Kidney glomerular epithelial cell (primary cell): ENCODE measurements at places on chromosomes 1 and 21.

- no peak for DNase-seq
Measured at GRCh38 chr1:171313319-171313834, 606 bp upstream of the FMO4 start.

DNA sequence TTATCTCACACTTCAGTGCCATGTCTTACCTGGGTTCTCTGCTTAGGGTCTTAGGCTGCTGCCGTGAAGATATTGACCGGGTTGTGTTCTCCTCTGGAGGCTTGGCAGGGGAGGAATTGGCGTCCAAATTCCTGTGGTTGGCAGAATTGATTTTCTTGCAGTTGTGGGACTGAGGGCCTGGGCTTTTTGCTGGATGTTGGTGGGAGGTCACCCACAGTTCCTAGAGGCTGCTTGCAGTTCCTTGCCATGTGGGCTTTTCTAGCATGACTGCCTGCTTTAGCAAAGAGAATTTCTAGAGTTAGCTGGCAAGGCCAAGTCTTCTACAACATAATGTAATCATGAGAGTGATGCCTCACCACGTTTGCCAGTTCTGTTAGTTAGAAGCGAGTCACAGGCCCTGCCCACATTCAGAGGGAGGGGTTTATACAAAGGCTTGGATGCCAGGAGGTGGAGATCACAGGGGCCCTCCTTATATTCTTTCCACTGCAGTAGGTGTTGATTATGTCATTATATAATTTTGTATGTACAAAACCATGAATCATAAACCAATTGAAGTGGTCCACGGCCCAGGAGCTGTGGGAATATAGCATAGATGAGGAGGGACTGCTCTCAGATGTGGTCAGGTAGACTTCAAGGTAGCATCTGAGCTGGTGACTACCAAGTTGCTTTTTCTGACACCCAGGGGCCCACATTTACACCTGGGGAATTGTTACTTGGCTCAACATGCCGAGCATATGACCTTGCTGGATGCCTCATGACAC lies 6.6 kb downstream of the UBL4B start:
- DNase-seq: peak; percentile 42

GRCh38 chr1:208652296-208653160 lies 408.3 kb upstream of the PLXNA2 start:
- peak; percentile 56 for DNase-seq

GRCh38 chr21:36186506-36187399 lies 30.1 kb downstream of the DOP1B start:
- no peak for DNase-seq

GRCh38 chr1:216250861-216251260 lies 172.4 kb downstream of the USH2A start:
- no peak for DNase-seq

GRCh38 chr1:17561561-17561985 lies 22.1 kb downstream of the ARHGEF10L start:
- no peak for DNase-seq

DNA sequence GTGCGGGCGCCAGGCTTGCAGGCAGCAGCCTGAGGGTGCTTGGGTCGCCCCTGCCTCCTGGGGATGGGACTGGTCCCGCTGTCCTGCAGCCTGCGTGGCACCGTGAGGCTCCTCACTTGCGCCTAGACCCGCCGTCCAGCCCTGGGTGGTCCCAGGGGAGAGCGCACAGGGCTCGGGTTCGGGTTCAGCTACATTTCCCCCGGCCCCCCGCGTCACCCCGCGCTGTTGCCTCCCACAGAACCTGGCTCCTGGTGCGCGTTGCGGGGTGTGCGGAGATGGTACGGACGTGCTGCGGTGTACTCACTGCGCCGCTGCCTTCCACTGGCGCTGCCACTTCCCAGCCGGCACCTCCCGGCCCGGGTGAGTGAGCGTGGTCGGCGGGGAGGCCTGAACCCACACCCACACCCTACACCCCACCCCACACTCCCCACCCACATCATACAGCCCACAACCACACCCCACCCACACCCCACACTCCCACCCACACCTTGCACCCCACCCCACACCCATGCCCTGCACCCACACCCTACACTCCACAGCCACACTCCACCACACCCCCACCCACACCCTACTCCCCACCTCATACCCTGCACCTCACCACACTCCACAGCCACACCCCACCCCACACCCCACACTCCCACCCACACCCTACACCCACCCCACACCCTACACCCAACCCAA lies 6.2 kb upstream of the PFKL start:
- no peak for DNase-seq

DNA sequence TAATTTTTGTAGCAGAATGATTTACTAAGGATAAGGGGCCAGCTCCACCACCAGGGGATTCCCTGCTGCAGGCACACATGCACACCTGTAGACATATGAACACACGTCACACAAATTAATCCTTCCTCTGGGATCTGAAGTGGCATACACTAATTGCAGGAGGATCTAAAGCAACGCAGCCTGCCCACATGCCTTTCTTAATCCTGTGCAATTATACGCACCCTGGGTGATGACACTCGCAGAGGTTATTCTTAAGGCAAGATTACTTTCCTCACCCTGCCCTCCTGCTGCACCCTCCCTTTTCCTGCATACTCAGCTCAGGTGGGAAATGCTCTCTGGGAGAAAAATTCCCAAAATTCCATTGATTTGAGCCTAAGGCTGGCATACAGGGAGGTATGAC lies 7.5 kb upstream of the LORICRIN start:
- DNase-seq: no peak

DNA sequence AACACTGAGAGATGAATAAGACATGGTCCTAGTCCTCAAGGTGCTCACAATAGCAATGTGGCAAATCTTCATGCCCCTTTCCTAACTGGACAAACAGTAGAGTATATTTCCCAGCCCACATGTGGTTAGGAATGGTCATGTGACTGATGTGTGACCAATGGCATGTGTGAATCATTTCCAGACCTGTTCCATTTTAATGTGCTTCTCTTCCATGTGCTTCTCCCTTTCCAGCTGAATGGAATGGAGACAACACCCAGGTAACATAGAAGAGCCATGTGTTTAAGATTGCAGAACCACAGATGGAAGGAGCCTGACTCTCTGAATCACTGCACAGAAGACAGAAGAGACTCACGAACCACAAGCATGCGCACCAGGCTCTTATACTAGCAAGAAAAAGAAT lies 409.9 kb upstream of the NFIA start:
- DNase-seq: no peak

GRCh38 chr1:86997538-86997937 lies 83.1 kb downstream of the HS2ST1 start:
- DNase-seq: no peak

DNA sequence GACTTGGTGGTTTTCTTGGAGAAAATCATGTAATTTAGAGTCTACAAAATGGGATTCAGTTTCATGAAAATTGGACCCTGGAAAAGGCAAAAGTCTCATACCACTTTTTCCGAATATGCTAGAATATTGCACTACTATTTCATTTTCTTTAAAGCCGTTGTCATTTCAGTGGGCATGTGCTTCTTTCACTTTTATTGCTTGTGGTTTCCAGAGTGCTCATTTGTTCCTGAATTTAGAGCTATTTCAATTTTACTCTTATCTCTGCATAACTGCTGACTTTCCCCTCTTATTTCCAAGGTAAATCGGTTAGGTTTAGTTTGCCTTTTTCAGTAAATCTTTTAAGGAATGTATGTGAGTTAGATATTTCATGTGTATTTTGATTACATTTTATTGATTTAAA lies 11.6 kb downstream of the HHAT start:
- no peak for DNase-seq

GRCh38 chr1:18090636-18091035 lies 17.0 kb upstream of the IGSF21 start:
- no peak for DNase-seq

GRCh38 chr21:46459024-46459355 lies 299 bp downstream of the DIP2A start:
- DNase-seq: no peak

DNA sequence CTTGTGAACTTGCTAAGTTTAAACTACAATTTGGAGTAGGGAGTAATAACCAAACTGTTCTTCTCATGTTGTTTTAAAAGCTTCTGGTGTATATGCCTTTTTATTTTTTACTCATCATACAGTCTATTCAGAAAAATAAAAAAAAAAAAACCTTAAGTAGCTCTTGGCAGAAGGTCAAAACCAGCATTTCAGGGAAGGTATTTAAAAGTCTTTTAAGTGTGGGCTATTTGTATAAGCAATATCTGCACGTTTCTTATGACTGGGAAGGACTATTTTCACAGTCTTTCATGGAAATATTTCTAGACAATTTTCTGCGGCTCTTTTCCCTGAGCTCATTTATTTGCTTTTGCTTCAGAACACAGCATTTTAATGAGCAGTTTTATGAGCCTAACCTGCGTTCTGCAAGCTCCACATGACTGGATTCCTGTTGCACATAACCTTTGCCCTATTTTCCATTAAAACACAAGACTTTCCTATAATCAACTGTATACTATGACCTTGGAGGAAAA lies 60.9 kb upstream of the C1orf105 start:
- peak; percentile 87 for DNase-seq

DNA sequence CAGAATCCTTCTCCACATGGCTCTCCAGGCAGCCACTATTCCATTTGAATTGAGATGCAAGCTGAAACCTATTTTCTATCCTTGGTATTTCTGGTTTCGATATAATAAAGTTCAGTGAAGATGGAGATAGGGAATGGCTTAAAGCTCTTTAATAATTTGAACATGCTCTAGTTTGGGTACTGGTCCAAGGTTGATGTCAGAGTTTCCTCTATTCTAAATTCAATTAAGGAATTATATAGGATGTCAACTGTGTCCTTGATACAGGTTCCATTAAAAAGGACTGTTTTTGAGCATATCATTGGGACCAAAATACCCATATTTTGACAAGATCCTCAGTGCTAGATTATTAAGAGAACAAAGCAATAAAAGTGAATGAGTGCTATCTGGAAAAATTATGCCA lies 245.3 kb downstream of the SPATA17 start:
- DNase-seq: no peak

DNA sequence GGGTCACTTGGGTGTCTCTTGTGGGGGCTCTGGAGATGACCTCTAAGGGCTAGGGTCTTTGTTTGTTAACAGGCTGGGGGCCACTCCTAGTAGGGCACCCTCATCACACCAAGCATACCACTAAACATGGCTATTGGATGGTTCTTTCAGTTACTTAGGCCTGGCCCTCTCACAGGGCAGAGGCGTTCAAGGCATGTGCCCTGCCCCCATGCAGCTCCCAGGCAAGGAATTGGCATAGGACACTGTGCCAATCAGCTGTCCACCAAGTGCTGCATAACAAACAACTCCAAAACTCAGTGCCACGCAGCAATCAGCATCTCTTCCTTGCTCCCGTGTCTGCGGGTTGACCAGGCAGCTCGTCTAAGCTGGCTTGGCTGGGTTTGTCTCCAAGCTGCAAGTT lies 2.1 kb upstream of the KCNAB2 start:
- no peak for DNase-seq

GRCh38 chr1:227335242-227336020 lies 17.1 kb upstream of the CDC42BPA start:
- no peak for DNase-seq

GRCh38 chr1:40773748-40774265 lies 9.8 kb upstream of the KCNQ4 start:
- no peak for DNase-seq

DNA sequence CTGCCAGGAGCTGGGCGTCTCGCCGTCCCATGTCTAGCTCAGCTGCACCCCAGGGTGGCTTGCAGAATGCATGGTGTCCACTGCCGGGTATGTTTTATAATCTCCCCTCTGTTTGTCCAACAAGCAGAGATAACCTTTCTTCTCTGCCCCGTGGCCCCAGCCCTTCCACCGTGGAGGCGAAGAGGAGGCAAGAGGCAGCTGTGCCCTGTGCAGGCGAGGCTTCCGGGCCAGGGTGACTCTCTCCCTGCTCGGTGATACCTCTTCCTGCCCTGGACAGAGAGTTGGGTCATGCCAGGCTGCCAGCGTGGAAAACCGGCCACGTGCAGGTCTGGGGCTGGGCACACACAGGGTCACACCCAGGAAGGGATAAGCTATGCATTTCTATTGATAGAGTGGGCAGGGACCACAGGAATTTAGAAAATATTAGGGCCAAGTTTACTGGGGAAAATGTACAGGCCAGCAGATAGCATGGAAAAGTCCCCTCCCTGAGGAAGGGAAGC lies at the start of gene TFF2:
TSS of gene TFF2 (minus strand) at position 68 of the 500 bp plus-strand sequence. CDS start at position 31, 37 bp downstream.
- DNase-seq: no peak

DNA sequence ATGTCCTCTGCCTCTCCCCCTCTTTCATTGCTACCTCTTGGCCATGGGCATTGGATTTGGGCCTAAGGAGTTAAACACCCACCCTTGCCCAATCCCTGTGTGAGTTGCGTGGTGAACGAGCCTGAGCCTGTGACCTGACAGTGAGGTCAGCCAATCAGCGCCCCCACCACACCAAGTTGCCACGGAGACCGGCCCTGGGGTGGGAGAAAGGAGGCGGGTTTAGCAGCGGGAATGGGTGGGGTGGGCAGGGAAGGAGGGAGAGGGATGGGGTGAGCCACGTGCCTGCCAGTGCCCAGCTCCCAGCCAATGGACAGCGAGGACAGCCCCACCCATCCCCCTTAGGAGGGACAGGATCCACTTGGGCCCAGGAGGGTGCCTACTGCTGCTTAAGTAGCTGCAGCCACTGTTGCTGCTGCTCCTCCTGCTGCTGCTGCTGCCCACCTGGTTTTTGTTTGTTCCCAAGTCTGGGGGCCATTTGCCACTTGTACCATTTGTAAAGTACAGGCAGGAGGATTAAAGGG lies 9.5 kb downstream of the ZBTB7B start:
- DNase-seq: no peak

DNA sequence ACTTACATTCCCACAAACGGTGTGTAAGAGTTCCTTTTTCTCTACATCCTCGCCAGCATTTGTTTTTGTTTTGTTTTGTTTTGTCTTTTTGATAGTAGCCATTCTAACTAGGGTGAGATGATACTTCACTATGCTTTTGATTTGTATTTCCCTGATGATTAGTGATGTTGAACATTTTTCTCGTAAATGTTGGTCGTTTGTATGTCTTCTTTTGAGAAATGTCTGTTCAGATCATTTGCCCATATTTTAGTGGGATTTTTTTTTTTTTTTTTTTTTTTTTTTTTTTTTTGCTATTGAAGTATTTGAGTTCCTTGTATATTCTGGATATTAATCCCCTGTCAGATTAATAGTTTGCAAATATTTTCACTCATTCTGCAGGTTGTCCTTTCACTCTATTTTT lies 19.2 kb upstream of the GPR161 start:
- no peak for DNase-seq

DNA sequence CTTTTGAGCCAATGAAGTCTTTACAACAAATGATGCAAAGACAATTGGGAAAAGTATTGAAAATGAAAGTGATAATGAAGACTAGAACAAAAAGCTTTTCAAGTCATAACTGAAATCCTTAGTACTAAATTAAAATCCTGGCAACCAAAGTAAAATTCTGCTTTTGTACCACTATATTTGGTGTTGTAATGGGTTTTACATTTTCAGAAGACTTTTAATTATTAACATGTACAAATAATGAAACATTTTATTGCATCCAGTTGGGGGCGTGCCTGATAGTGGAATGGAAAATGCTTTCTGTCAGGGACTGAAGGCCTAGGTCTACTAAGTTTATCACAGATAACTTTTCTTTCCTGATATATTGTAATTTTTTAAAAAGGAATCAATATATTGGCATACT lies 89.4 kb downstream of the SDCCAG8 start:
- DNase-seq: peak; percentile 18

- DNase-seq: no peak
Measured at GRCh38 chr1:191804311-191804710, 354.0 kb upstream of the RGS18 start.

GRCh38 chr1:105243411-105243810 lies 1493.7 kb downstream of the AMY1C start:
- DNase-seq: no peak
